Adrenal gland (tissue), 19 donors: ENCODE measurements at places on chromosomes 2 and 18. TPM values are rescaled to one million over a fixed set of nuclear protein-coding genes. Genes with fewer than 3 reads are reported as not detected.
A peak's percentile ranks its signal among the peaks of the same experiment; 100 is the strongest.

DNA sequence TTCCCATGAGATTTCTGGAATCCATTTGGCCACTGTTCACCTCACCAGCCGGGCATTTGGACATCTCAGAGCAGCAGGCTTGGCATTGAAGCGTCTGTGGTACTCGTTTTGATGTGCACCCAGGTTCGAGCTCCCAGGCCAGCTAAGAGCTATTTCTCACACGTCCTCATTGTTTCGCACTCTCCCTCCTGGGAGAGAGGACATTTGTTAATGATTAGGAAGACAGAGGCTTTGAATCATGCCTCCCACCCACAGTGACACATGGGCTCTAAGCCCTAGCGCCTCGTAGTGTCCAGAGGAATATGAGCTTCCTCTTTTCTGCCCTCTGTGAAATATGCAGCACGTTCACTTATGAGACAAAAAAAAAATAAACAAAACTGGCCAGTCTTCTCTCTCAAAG, 361.8 kb downstream of the RND3 start:
- H3K4me3 ChIP-seq: no peak overlapping the region
- no peaks in the 10 kb centered on the region for H3K36me3 ChIP-seq
- H3K27ac ChIP-seq: no peak overlapping the region
- H3K4me1 ChIP-seq: no peaks in the 10 kb centered on the region
- H3K27me3 ChIP-seq: no peaks in the 10 kb centered on the region

Gene SPR
- 75.5 TPM for total RNA-seq

Gene ZSWIM2
- total RNA-seq: not detected

GRCh38 chr2:863732-864450, 86.8 kb upstream of the SNTG2 start:
- no peak overlapping the region for H3K4me3 ChIP-seq
- no peak for DNase-seq
- no peaks in the 10 kb centered on the region for H3K4me1 ChIP-seq
- H3K36me3 ChIP-seq: no peaks in the 10 kb centered on the region
- H3K27me3 ChIP-seq: no peaks in the 10 kb centered on the region

Gene TSGA10
- 7.3 TPM for total RNA-seq

DNA sequence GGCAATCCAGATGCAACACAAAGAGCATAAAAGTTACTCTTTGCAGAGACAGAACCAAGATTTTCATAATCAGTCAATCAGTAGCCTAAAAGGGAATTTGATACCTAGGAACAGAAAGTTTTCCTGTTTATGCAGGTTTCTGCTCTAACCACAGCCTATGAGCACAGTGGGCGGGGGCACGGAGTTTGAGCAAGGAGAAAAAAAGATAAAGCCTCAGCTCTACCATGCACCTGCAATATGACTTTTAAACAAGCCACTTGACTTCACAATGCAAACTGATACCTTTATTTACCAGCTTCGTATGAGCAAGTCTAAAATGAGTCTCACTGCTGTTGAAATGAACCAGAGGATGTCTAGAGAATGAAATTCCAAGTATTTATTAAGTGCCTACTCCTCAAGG, 5.6 kb upstream of the LRATD1 start:
- no peaks in the 10 kb centered on the region for H3K27me3 ChIP-seq
- H3K27ac ChIP-seq: no peak overlapping the region
- no peaks in the 10 kb centered on the region for H3K4me1 ChIP-seq
- no peak for DNase-seq
- no peak overlapping the region for H3K4me3 ChIP-seq

GRCh38 chr2:7694076-7694985, 777.1 kb downstream of the RNF144A start:
- no peak overlapping the region for H3K27ac ChIP-seq
- no peak overlapping the region for H3K4me3 ChIP-seq
- H3K4me1 ChIP-seq: no peaks in the 10 kb centered on the region
- H3K36me3 ChIP-seq: no peaks in the 10 kb centered on the region
- no peak for DNase-seq

Gene IL18RAP
- 0.17 TPM for total RNA-seq

- no peaks in the 10 kb centered on the region for H3K27me3 ChIP-seq
- H3K36me3 ChIP-seq: no peaks in the 10 kb centered on the region
- DNase-seq: peak; percentile 13
- peaks cover 3% of the 10 kb centered on the region for H3K4me1 ChIP-seq
- no peak overlapping the region for H3K27ac ChIP-seq
- no peak overlapping the region for H3K4me3 ChIP-seq
These were observed 151.8 kb downstream of the DYSF start for GRCh38 chr2:71605173-71605641.

Gene FMNL2
- 39.3 TPM for total RNA-seq

- H3K27me3 ChIP-seq: no peaks in the 10 kb centered on the region
- H3K4me3 ChIP-seq: no peak overlapping the region
- no peak for DNase-seq
- H3K27ac ChIP-seq: no peak overlapping the region
- H3K4me1 ChIP-seq: no peaks in the 10 kb centered on the region
- no peaks in the 10 kb centered on the region for H3K36me3 ChIP-seq
These were observed 22.6 kb downstream of the FOXI3 start for GRCh38 chr2:88429929-88430328.

DNA sequence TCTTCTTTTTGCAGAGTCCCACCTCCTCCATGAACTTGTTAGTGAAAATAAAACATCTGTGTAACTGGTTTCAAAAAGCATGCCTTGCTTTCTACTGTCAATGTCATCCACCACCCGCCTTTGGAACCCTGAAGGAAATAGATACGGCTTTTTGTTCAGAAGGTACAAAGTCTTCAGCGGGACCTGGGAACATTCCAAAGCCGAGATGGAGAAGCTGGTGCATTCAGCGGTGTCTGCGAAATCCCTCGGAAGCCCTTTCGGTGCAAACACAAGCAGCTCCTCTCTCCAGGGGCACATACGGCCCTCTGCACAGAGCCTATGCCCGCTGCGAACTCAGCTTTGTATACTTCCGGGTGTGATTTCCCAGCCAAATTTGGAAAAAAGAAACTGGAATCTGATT, 555.8 kb upstream of the SALL3 start:
- H3K4me1 ChIP-seq: no peaks in the 10 kb centered on the region
- DNase-seq: no peak
- no peak overlapping the region for H3K4me3 ChIP-seq
- no peaks in the 10 kb centered on the region for H3K27me3 ChIP-seq
- H3K36me3 ChIP-seq: no peaks in the 10 kb centered on the region

DNA sequence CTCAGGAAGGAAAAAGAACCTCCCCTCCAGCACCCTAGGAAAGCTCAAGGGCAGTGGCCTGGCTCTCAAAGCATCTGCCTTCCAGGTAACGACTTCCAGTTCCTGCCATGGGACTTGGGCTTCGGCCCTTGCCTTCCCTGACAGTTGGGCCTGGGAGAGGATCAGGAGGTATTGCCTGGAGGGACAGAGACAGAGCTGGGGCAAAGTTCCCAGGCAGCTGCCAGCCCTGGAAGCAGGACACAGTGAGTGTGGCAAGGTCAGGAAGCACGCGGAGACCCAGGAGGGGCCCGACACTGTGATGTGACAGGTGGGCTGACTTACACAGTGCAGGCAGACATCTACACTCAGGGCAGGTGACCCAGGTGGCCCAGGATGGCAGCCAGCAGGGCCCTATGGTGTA, 87.5 kb upstream of the BOD1L2 start:
- H3K27ac ChIP-seq: no peak overlapping the region
- DNase-seq: no peak
- no peaks in the 10 kb centered on the region for H3K36me3 ChIP-seq
- H3K27me3 ChIP-seq: no peaks in the 10 kb centered on the region
- H3K4me3 ChIP-seq: no peak overlapping the region

- peaks cover 47% of the 10 kb centered on the region for H3K36me3 ChIP-seq
- peaks cover 25% of the 10 kb centered on the region for H3K4me1 ChIP-seq
- no peak overlapping the region for H3K27ac ChIP-seq
- DNase-seq: no peak
- H3K27me3 ChIP-seq: no peaks in the 10 kb centered on the region
These were observed 10.8 kb downstream of the LAPTM4A start for GRCh38 chr2:20040489-20041172.

DNA sequence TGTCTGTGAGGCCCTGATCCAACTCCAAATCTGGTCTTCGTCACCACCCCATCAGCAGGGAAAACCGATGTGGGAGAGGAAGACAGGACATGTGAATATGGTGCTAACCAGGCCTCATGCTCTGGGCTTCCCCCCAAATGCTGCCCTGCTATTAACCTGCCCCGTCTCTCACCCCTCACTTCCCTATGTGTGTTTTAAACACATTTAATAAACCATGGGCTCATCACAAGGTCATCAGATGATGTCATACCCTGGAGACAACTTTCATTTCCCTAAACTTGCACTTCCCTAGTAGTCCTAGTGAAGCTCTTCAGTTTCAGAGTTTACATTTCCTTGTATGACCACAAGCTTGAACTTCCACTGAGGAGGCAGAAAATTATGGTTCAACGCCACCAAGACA, 49.9 kb downstream of the CD8B2 start:
- peak; percentile 31 for DNase-seq
- no peak overlapping the region for H3K4me3 ChIP-seq
- no peaks in the 10 kb centered on the region for H3K4me1 ChIP-seq
- H3K36me3 ChIP-seq: no peaks in the 10 kb centered on the region

Gene PLEKHA3
- total RNA-seq: 43.6 TPM

GRCh38 chr18:44946529-44947113, 265.9 kb downstream of the SETBP1 start:
- H3K4me1 ChIP-seq: no peaks in the 10 kb centered on the region
- H3K36me3 ChIP-seq: no peaks in the 10 kb centered on the region
- H3K27me3 ChIP-seq: no peaks in the 10 kb centered on the region
- no peak overlapping the region for H3K27ac ChIP-seq
- no peak for DNase-seq

DNA sequence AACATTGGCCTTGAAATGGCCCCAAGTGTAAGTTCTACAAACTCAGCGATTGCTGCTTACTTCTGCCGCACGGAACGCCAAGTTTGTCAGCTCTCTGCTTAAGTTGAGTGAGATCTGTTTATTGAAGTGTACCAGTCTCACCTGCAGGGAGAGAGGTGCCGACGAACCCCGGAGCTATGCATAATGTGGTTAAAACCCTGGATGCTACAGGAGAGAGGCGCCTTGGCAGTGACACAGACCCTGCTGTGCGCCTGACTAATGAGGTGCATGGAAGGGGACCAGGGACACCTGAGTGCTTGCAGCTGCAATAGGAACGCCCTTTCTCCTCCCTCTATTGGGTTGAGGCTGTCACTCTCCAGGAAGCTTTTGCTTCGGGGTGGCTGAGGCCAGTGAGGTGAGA, 979 bp downstream of the SLC9A2 start:
- H3K36me3 ChIP-seq: no peaks in the 10 kb centered on the region
- no peak overlapping the region for H3K27ac ChIP-seq
- no peak for DNase-seq

Gene CELF4
- total RNA-seq: 1.1 TPM

GRCh38 chr18:46332921-46333341, 228.7 kb downstream of the HAUS1 start:
- H3K27ac ChIP-seq: no peak overlapping the region
- no peak for DNase-seq
- peaks cover 6% of the 10 kb centered on the region for H3K27me3 ChIP-seq
- no peaks in the 10 kb centered on the region for H3K4me1 ChIP-seq

Gene STPG4
- not detected for total RNA-seq

DNA sequence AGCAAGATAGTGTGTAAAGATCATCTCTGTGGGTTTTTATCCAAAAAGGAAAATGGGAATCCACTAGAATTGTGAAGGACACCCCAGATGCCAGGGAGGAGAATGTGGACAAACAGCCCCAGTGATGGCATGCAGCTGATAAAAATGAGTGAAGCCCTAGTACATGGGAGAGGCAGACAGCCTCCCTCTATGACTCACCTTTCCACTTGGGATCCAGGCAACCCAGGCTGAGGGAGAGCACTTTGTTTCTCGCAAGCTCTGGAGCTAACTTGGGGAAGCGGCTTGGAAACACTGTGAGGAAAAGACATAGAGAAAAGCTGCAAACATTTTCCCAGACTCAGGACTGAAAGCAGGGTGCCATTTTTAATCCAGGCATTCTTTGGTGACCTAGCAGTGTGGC, 5.3 kb upstream of the FLACC1 start:
- H3K4me3 ChIP-seq: no peak overlapping the region
- no peaks in the 10 kb centered on the region for H3K27me3 ChIP-seq
- H3K4me1 ChIP-seq: no peaks in the 10 kb centered on the region
- no peak for DNase-seq
- H3K36me3 ChIP-seq: no peaks in the 10 kb centered on the region

Gene SRD5A2
- total RNA-seq: not detected

Gene LIMS4
- 5.5 TPM for total RNA-seq

Gene CRYBA2
- total RNA-seq: 2.1 TPM

Gene TLX2
- total RNA-seq: 1.7 TPM

GRCh38 chr2:219253753-219254589, at the start of gene TUBA4A:
Gene TUBA4A, minus strand, starts transcription at chr2:219253918. Its CDS starts 60 bp downstream, at chr2:219253858.
- peak; percentile 91 for DNase-seq
- H3K36me3 ChIP-seq: no peaks in the 10 kb centered on the region
- peaks cover 39% of the 10 kb centered on the region for H3K4me1 ChIP-seq
- H3K4me3 ChIP-seq: peak within 1 kb of the TSS; percentile 71
- peak within 1 kb of the TSS; percentile 74 for H3K27ac ChIP-seq

GRCh38 chr2:143758629-143759330, 629.6 kb downstream of the ARHGAP15 start:
- no peaks in the 10 kb centered on the region for H3K36me3 ChIP-seq
- DNase-seq: no peak
- no peaks in the 10 kb centered on the region for H3K27me3 ChIP-seq
- H3K4me3 ChIP-seq: no peak overlapping the region
- H3K4me1 ChIP-seq: no peaks in the 10 kb centered on the region

DNA sequence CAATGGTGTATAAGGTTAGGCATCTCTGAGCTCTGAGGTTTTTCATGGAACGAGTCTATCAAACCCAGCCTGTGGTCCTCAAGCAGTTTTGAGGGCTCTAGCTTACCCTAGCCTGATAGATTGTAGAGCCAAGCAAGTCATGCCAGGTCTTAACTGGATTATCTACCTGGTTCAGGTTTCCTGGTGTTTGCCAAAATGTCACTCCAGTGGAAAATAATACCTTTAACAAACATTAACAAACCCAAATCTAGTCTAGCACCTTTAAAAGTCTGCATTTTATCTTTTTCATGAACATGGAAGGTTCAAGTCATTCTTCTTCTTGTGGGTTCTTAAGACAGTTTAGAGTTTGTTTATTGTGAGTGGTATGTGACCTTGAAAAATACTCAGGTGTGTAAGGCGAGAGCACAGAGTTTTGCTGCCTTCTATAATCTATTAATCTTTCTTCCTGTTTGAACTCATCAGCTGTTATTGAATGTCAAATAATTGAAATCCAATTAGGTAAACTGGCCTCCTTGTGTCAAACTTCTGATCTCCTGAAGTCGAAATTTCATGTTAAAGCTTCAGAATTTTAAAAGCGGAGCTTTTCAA, 13.4 kb upstream of the ADGRF3 start:
- DNase-seq: no peak
- no peaks in the 10 kb centered on the region for H3K27me3 ChIP-seq
- no peaks in the 10 kb centered on the region for H3K4me1 ChIP-seq
